ENCODE measurements at places on chromosomes 11 and 22. TPM values are rescaled to one million over a fixed set of nuclear protein-coding genes. Genes with fewer than 3 reads are reported as not detected.

Gene TRPC6
- total RNA-seq, result not detected

Gene PRODH
- not detected for total RNA-seq

Gene CD3E
- total RNA-seq, result 530 TPM

Gene MAPK11
- total RNA-seq, result 13.6 TPM

- no peak overlapping the region for H3K4me3 ChIP-seq
- no peak overlapping the region for H3K27ac ChIP-seq
- DNase-seq, result no peak
Measured at GRCh38 chr11:125404157-125404810, 91.8 kb downstream of the FEZ1 start.

GRCh38 chr11:22177186-22177585 lies 15.7 kb upstream of the ANO5 start:
- DNase-seq, result no peak
- H3K36me3 ChIP-seq, result no peaks in the 10 kb centered on the region
- H3K27me3 ChIP-seq, result peaks cover 1% of the 10 kb centered on the region
- no peaks in the 10 kb centered on the region for H3K4me1 ChIP-seq

- no peaks in the 10 kb centered on the region for H3K36me3 ChIP-seq
- peak overlapping the region; percentile 55 for H3K27ac ChIP-seq
- H3K4me3 ChIP-seq, result peak overlapping the region; percentile 65
- peaks cover 2% of the 10 kb centered on the region for H3K27me3 ChIP-seq
- H3K4me1 ChIP-seq, result peaks cover 22% of the 10 kb centered on the region
Measured at GRCh38 chr11:69048031-69048693, 570 bp upstream of the TPCN2 start.

GRCh38 chr11:128860571-128861361 lies 6.3 kb downstream of the KCNJ1 start:
- H3K27ac ChIP-seq, result no peak overlapping the region
- no peak overlapping the region for H3K4me3 ChIP-seq
- H3K27me3 ChIP-seq, result no peaks in the 10 kb centered on the region
- DNase-seq, result no peak
- no peaks in the 10 kb centered on the region for H3K36me3 ChIP-seq

- H3K27ac ChIP-seq, result peak overlapping the region; percentile 75
- no peaks in the 10 kb centered on the region for H3K36me3 ChIP-seq
- H3K4me1 ChIP-seq, result peaks cover 32% of the 10 kb centered on the region
- peak overlapping the region; percentile 73 for H3K4me3 ChIP-seq
- H3K27me3 ChIP-seq, result peaks cover 32% of the 10 kb centered on the region
- peak; percentile 71 for DNase-seq
Measured at GRCh38 chr11:67373648-67374570, 511 bp upstream of the CLCF1 start.

All from activated CD4-positive, alpha-beta T cell treated with anti-CD3 and anti-CD28 coated beads for 36 hours (primary cell).